ENCODE measurements at places on chromosomes 5 and 9. TPM values are rescaled to one million over a fixed set of nuclear protein-coding genes. Genes with fewer than 3 reads are reported as not detected.

Gene FOXD4L5
- under 0.01 TPM for total RNA-seq

Gene SEMA5A
- 5.3 TPM for total RNA-seq

Gene CARD6
- 7.0 TPM for total RNA-seq

Gene ELOVL7
- total RNA-seq = 0.09 TPM

Gene STC2
- 582 TPM for total RNA-seq

Gene PTPN3
- total RNA-seq = under 0.01 TPM

Gene CCL21
- total RNA-seq = not detected

Gene SHOC1
- under 0.01 TPM for total RNA-seq

Gene PITX1
- total RNA-seq = 208 TPM

Gene PCDHA1
- under 0.01 TPM for total RNA-seq

Gene CBY3
- total RNA-seq = not detected

Gene IL9
- not detected for total RNA-seq

Gene CMYA5
- 1.3 TPM for total RNA-seq

Gene OR2V2
- not detected for total RNA-seq

Gene GRAMD2B
- total RNA-seq = 21.5 TPM

Gene C9
- 0.18 TPM for total RNA-seq

Gene FOXD4L3
- not detected for total RNA-seq

Gene IFNK
- not detected for total RNA-seq

Gene FAM170A
- total RNA-seq = not detected

Gene DMRT3
- not detected for total RNA-seq

Gene SVEP1
- total RNA-seq = 134 TPM

Gene CTNNAL1
- 37.5 TPM for total RNA-seq

Gene KIAA1958
- 1.5 TPM for total RNA-seq

Gene SH3PXD2B
- 27.2 TPM for total RNA-seq

Gene FAM221B
- not detected for total RNA-seq

Gene SLCO6A1
- not detected for total RNA-seq

Gene TAF1L
- not detected for total RNA-seq

Gene FLT4
- 0.37 TPM for total RNA-seq

Gene NFIL3
- total RNA-seq = 30.9 TPM

Gene POU5F2
- 0.55 TPM for total RNA-seq

Gene ACER2
- total RNA-seq = 1.3 TPM

Gene EFNA5
- 0.14 TPM for total RNA-seq
